ENCODE measurements at places on chromosomes 4 and X.

DNA sequence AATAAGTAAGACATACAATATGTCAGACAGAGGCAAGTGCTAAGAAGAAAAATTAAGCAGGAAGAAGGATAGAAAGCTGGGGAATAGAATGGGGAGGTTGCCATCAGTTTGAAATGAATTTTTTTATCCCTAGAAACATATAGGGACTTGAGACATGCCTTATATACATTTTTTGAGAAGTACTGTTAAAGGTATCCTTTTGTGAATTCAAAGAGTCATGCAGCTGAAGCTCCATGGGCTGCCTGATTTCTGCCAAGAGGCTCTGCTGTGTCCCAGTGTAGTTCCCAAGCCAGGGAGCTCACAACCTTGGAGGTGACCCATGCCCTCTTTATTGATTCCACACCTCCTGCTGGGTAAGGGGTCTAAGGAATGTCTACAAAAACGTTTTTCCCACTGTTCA, 564.6 kb upstream of the DIPK2B start:
- no peak for DNase-seq

DNA sequence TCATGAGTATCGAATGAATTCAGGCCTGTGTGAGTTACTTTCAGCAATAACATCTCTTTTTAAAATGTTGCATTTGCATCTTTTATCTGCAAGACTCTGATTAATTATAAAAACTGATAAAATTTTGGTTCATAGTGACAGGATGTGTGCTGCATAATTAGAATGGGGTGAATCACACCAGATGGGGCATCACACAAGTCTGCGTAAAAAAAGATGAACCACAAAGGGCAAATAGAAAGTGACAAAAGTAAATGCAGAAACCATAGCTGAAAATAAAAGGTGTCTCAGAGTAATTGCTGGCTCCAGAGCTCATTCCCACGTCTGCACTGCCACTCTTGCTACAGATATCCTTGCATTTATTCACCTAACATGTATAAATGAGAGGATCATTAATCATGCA, 131.1 kb downstream of the HS3ST1 start:
- no peak for DNase-seq

DNA sequence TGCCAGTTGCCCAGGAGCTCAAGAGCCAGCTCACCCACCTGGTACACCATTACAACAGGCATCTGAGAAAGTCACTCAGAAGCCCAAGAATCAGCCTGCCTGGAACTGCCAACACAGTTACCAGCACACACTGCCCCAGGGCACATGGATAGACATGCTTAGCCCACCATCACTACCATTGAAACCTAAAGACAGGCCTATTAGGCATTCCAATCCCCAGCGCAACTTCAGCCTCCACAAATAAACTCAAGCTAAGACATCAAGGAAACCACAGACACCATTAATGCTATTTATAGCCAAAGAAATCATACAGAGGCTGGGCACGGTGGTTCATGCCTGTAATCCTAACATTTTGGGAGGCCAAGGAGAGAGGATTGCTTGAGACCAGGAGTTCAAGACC, 42.3 kb downstream of the ATRX start:
- no peak for DNase-seq

GRCh38 chr4:113781439-113782040, 20.0 kb upstream of the CAMK2D start:
- no peak for DNase-seq

- DNase-seq, result no peak
These were observed 30.8 kb downstream of the DAPP1 start for GRCh38 chr4:99847362-99847976.

DNA sequence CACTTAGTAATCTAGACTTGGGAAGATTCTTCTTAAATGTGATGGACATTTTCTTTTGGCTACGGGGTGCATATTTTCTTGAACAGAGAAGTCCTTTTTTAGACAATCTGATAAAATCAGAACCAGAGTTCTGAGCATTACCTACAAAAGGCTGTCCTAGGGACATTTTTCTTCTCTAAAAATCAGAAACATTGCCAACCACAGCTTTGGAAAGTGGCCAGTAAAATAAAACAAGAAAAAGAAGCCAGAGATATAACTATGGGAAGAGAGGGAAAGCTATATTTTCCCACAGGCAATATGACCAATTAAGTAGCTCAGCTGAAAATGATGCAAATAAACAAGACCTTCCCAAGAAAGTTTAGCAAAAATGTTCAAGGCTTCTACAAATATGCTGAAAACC, 55.9 kb downstream of the MXRA5 start:
- DNase-seq, result no peak

- no peak for DNase-seq
These were observed 80.6 kb upstream of the CBR4 start for GRCh38 chr4:169090484-169091215.

DNA sequence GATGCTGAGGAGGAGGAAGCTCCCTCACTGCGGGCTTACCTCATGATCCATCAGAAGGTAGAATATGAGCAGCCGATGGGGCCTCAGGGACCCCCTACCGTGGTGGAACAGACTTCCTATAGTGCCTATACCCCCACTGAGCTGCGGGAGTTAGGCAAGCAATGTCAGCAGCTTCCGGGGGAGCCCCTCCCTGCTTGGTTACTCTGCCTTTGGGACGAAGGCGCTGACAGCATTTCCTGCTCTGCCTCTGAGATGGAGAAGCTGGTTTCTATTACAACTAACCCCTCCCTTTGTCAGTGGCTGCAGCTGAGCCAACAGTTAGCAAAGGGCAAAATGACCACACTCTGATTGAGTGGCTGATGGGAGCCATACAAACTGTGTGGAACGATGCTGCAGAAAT, 430.7 kb downstream of the IDS start:
- DNase-seq, result no peak
